Naive thymus-derived CD4-positive, alpha-beta T cell (primary cell): ENCODE measurements at places on chromosomes 12 and 14. TPM values are rescaled to one million over a fixed set of nuclear protein-coding genes. Genes with fewer than 3 reads are reported as not detected.

The NANOG gene
- not detected in 2 replicates for total RNA-seq

The PTGR2 gene
- 1.0 and 1.6 TPM in 2 replicates for total RNA-seq

The SYT1 gene
- total RNA-seq = not detected

- H3K27ac ChIP-seq = no peak overlapping the region
- H3K36me3 ChIP-seq = no peaks in the 10 kb centered on the region
- no peak for DNase-seq
- H3K4me1 ChIP-seq = no peaks in the 10 kb centered on the region
These were observed 21.0 kb upstream of the ITPR2 start for GRCh38 chr12:26854031-26854390.

DNA sequence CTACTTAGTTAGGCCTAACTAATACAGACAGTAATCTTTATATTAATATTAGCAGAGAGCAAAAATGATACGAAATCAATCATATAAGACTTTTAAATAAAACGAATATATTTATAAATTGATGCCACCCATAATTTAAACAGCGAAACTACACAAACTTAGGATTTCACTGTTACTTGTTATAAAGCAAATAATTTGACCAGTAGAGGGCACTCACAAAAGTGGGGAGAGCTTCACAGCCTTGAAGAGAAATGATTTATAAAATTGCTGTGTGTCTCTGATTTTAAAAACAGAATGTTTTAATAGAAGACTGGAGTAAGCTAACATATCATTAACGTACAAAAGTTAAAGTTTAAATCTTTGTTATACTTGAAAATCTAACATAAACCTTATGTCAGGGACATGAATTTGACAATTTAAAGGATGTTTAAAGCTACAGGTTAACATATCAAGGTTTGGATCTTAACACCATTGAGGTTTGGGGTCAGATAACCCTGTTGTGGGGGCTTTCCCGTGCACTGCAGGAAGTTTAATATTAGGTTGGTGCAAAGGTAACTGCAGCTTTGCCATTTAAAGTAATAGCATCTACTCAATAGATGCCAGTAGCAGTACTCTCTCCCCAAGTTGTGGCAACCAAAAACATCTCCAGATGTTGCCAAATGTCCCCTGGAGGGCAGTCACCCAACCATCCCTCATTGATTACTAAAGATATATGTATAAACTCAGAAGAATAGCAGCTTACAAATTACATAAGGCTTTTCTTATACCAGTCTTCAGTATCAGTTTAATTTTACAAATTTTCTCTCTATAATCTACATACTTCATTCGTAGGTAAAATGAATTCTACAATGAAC is 9.3 kb downstream of the KRAS start:
- H3K27ac ChIP-seq = peak overlapping the region; percentile 20
- no peak overlapping the region for H3K4me3 ChIP-seq
- H3K27me3 ChIP-seq = no peaks in the 10 kb centered on the region
- H3K4me1 ChIP-seq = peaks cover 10% of the 10 kb centered on the region

- DNase-seq = no peak
- no peaks in the 10 kb centered on the region for H3K27me3 ChIP-seq
- H3K4me1 ChIP-seq = no peaks in the 10 kb centered on the region
These were observed 496.9 kb upstream of the TMEM132C start for GRCh38 chr12:127770118-127770517.
